IMR-90 (cell line): ENCODE measurements at places on chromosomes 1 and 21. TPM values are rescaled to one million over a fixed set of nuclear protein-coding genes. Genes with fewer than 3 reads are reported as not detected.

DNA sequence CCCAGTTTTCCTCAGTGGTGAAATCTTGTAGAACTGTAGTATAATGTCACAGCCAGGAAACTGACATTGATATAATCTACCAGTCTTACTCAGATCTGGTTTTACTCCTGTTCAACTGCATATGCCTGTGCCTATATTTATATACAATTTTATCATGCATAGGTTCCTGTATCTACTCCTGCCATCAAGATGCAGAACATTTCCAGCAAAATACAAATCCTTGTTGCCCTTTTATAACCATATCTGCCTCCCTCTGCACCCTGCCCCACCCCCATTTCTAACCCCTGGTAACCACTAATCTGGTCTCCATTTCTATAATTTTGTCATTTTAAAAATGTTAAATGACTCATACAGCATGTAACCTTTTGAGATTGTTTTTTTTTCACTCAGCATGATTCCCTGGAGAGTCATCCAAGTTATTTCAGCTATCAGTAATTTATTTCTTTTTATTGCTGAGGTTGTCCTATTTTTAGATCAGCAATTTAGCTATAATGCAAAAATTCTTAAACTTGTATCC is 8.1 kb downstream of the UTP25 start:
- peaks cover 35% of the 10 kb centered on the region for H3K36me3 ChIP-seq
- peak; percentile 67 for DNase-seq
- no peak overlapping the region for H3K4me3 ChIP-seq
- H3K27me3 ChIP-seq: no peaks in the 10 kb centered on the region

Gene OR10J5
- not detected in 2 replicates for total RNA-seq

- H3K27ac ChIP-seq: no peak overlapping the region
- no peak for DNase-seq
- no peak overlapping the region for H3K4me3 ChIP-seq
- H3K27me3 ChIP-seq: no peaks in the 10 kb centered on the region
- H3K36me3 ChIP-seq: peaks cover 10% of the 10 kb centered on the region
Measured at GRCh38 chr1:40044110-40044509, 3.6 kb downstream of the CAP1 start.

DNA sequence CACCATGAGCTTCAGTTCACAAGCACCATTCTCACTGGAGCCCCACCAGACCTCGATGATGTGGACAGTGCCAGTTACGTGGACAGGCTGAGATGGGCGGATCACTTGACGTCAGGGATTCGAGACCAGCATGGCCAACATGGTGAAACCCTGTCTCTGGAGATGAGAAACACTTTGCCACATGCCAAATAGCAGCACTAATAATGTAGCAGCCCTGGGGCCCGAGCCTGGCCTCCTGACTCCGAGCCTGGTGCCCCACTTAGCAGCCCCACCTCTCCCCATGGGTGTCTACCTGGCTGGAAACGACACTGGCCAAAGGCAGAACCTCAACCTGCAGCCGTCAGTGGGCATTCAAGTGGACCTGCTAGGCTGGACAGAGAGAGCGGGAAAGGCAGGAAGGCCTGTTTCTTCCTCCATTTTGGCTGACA is 129.1 kb downstream of the TOMM20 start:
- H3K4me3 ChIP-seq: no peak overlapping the region
- H3K4me1 ChIP-seq: peaks cover 14% of the 10 kb centered on the region
- no peaks in the 10 kb centered on the region for H3K27me3 ChIP-seq
- H3K27ac ChIP-seq: no peak overlapping the region
- no peak for DNase-seq

GRCh38 chr1:3327936-3328590 is 126.4 kb upstream of the ARHGEF16 start:
- H3K27me3 ChIP-seq: peaks cover 2% of the 10 kb centered on the region; the same call in 1 of the 2 replicates
- no peak overlapping the region for H3K27ac ChIP-seq

GRCh38 chr1:163772246-163772645 is 450.5 kb downstream of the NUF2 start:
- no peak overlapping the region for H3K4me3 ChIP-seq
- no peak overlapping the region for H3K27ac ChIP-seq
- no peaks in the 10 kb centered on the region for H3K36me3 ChIP-seq
- no peaks in the 10 kb centered on the region for H3K4me1 ChIP-seq
- DNase-seq: no peak
